SHP77 (cell line): ENCODE measurements at places on chromosomes 3 and 15.
A peak's percentile ranks its signal among the peaks of the same experiment; 100 is the strongest.

DNA sequence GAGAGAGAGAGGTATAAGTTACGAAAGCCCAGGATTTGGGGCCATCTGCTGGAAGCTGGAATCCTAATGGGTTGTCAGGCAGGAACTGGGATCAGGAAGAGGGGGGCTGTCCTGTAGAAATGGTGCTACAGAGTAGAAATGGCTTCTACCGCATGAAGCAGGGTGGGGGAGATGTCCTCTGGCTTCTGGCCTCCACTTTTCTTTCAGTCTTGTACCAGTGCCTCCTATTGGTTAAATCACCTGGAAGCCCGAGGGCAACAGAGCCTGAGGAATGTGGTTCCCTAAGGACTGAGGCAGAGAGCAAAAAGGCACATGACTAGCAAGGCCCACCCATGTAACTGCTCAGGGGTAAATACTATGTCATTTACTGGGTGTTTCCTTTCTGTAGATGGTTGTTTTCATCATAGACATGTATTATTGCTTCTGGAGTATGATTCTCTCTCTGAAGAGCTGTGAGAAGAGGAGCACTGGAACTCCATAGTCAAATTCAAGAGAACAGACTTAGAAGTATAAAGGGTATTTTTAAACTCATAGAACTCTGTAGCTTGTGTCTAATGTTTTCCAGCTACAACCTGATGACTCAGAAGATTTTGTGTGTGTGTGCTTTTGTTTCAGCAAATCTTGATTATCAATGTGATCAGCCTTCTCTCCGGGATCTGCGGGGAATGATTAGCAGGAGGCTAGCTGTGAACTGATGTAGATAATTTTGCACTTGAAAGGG, 20.2 kb upstream of the MITF start:
- DNase-seq = no peak

DNA sequence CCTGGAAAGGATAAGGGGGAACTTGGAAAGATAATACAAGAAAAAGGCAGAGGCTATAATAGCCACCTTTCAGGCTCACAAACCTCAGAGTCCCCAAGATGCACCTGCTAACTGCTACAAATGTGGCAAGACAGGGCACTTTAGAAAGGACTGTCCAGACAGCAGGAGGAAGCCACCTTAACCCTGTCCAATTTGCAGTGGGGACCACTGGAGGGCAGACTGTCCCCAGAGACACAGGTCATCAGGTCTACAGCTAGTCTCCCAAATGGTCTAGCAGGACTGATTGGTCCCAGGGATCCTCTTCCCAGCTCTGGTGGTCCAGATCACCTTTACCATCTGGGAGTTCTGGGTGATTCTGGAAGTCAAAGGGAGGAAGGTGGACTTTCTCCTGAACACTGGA, 882.5 kb upstream of the GBE1 start:
- DNase-seq = no peak

- no peak for DNase-seq
Measured at GRCh38 chr3:79012946-79013362, 754.8 kb downstream of the ROBO1 start.

GRCh38 chr15:74790080-74790916, 8.4 kb downstream of the CSK start:
- no peak for DNase-seq

- DNase-seq = no peak
Measured at GRCh38 chr15:80105595-80105994, 46.1 kb downstream of the ZFAND6 start.

DNA sequence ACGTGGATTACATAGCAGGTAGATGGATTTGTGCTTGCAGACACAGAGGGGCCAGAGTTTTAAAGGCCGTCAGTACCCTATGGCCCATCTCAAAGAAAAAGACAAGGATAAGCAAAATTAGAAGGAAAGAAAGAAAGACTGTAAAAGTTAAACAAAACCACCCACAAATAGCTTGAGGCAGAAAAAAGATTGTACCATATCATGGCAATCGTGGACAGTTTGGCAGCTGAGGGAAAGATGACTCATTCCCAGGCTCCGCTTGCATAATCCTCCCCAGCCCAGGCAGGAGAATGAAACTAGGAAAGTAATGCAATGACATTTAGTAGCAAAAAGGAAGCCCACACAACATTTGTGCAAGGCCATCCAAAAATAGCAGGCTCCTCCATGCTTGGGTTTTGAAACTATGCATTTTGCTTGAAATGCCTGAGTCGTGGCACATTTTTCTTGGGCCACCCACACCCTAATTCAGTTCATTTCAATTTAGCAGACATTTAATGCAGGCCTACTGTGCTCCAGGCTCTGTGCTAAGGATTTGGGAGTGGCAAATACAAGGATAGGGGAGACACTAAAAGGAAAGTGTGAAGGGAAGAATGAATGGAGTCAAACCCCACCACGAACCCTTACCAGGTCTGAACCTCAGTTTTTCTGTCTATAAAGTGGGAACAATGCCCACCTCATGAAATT, 40.9 kb upstream of the SMAD3 start:
- peak; percentile 25 for DNase-seq

DNA sequence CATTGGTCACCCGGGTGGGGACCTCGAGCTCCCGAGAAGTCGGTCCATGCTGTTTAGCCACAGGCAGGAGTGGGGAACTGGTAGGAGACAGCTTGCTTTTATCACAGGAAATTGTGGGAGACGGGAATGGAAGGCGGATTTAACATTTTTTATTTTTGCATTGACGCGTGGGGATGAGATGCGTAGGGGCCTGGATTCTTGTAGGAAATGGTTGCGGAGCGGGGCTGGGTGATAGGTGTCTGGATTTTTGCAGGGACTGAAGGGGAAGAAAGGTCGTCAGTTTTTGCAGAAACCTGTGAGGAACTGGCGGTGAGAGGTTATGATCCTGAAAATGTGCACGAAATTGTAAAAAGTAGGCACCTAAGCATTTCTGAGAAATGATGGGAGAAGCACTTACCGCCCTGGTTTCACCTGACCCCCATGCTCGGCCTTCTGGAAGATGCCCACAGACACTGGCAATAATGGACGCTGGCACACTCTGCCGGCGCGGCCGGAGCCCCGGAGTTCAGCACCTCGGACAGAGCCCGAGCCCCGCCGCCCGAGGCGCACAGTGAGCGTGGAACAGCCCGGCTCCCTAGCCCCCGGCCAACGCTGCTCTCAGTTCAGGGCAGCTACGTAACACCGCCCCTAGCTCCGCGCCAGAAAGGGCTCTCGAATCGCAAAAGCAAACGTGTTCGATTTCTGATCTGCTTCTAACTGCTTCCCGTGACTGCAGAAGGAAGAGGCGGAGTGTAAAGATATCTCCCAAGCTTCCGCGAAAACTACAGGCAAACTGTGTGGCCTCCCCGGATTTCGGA, 928 bp downstream of the ANKRD34C start:
- no peak for DNase-seq

DNA sequence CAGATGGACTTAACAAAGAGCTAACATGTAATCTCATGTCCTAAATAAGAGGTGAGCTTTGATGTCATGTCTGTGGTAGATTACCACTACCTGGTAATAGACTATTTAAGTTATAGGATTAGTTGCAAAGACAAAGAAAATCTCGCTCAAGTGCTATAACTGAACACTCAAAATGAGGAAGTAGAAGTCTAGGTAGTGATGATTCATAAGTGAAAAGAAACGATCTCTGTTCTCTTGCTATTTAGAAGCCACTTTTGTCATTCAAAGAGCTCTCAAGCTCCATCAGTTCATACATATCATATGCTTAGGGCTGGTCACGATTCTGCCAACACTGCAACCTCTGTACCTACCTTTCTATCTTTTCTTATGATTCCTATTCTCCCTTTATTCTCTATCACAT, 110.9 kb downstream of the EDEM1 start:
- DNase-seq = no peak

DNA sequence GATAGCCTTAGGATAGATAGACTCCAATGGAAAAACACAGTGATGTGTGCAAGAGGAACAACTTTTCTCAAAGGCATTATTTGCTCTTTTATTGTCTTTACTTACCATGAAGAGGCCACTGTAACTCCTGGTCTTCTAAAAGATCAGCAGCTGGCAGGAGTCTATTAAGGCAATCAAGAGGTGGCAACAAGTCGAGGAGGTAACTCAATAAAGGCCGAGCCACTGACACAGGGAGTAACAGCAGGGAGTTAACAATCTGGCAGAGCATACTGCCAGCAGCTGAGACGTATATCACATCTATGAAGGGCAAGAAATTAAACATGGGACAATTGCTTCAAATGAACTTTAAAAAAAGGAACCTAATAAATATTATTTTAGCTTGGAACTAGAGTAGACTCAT, 106.2 kb downstream of the HERC1 start:
- no peak for DNase-seq

GRCh38 chr3:82033186-82033585, 271.7 kb upstream of the GBE1 start:
- no peak for DNase-seq

DNA sequence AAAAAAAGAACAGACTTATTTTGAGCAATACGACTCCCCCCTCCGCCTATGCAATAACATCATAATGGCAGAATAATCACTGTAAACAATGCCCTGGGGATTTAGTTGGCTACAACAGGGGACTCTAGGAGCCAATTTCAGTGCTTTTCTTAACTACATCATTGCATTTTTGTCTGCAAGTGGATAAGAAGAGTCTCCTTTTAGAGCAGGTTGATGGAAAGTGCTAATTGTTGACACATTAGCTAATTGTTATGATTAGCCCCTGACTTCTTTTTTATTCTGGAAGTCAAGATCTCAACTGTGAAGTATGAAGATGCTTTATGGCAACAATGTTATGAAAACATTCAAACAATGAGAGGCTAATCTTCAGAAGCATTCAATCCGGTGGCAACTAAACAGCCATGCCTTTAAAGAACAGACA, 121.2 kb downstream of the MECOM start:
- no peak for DNase-seq

DNA sequence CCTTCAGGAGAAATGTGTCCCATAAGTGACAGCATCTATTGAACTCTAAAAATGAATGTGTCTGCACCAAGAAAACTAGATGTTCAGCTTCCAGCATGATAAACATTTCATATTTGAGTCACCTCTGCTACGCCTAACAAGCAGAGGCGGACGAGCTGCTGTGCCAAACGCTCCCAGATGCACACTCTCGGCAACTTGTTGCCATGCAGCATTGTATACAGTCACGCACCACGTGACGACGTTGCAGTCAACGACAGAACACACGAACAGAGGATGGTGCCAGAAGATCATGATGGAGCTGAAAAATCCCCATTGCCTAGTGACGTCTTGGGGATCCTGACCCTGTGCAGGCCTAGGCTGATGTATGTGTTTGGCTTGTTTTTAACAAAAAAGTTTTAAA, 137.5 kb downstream of the XXYLT1 start:
- DNase-seq = no peak

- no peak for DNase-seq
Measured at GRCh38 chr15:31330111-31330785, 3.6 kb downstream of the KLF13 start.

DNA sequence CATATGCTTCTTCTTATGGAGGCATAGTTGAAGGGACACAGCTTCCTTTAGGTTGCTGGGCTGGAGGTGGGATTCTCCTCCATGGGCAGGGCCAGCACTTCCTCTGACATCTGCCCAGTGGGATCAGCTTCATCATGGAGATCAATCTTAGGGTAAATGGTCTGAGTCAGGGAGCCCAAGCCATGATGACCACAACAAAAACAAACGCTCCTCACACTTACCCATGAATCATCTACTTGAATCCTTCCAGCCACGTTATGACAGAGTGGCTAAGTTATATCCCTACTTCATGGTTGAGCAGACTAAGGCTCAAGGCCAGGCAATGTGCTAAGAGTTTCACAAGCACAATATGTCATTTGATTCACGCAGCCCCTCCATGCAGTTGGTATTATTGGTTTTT, 87.2 kb upstream of the NMNAT3 start:
- no peak for DNase-seq

DNA sequence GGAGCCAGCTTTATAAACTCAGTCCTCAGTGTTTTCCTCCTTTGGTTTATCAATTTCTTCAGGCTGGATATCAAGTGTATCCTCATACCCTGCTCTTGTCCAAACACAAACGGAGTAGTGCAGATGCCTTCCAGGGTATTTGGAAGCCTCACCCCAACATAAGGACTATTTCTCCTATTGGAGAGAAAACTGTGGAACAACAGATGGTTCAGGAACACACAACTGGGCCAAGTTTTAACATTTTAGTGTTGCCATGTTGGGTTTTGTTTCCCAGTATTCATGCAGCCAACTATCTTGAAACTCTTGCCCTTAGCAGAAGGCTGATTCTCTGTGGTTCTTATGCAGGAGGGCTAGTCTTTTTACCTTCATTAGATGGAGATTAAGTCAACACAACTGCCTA, 398.1 kb downstream of the GABRB3 start:
- no peak for DNase-seq

DNA sequence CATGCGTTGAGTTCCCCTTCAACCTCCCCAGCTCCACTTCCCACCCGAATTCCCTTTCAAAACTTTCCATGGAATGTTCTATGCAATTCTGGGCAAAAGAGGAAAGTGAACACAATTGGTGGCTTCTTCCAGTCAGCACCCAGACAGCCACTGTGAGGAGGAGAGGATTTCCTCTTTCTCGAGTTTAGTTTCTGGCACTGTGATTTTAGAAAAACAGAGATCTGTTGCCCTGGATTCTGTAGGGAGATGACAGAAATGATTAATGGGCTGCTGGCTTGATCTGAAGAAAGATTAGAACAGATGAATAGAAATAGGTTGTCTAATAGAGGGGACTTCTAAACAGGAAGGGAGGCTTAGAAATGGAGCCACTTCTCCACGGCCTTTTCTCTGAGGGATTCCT, 172.0 kb downstream of the MCTP2 start:
- no peak for DNase-seq

GRCh38 chr3:53287131-53287629, 31.4 kb upstream of the TKT start:
- no peak for DNase-seq

GRCh38 chr3:87002346-87002745, 11.4 kb upstream of the VGLL3 start:
- DNase-seq = no peak

DNA sequence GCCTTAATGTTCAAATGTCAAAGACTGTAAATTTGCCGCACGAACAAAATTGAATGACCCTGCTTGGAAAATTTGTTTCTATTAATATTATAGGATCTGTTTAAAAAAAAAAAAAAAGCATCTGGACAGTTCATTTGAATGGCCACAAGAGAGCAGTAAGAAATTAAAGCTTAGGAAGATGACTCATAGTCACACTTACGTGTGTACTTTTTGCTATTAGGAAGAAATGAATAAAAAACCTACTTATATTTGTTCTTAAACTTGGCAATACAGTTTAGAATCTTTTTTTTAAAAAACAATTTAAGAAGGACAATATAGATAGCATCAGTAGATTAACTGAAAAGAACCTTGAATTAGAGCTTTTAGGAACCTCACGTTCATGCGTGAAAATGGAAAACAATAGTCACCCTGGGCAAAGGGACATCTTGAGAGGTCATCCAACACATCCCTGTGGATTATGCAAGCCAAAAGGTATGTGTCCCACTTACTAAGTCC, 621.8 kb downstream of the MECOM start:
- no peak for DNase-seq

DNA sequence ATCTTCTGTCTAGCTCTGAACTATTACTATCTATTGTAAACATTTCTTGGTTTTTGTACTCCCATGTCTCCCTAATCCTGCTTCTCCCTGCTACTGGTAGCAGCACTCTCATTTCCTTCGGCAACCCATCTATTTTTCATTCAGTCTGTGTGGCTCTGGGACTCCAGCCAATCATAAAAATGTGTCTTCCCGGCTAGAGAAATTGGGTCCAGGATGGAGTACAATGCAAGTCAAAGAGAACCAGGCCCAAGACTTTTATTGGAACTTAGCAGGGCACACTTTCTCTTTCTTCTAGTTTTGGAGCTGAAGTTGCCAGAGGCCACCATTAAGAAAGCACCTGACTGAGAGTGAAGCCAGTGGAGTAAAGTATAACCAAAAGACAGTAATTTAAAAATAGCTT, 22.8 kb upstream of the ARHGEF26 start:
- DNase-seq = no peak
